ENCODE measurements at places on chromosomes 12 and 14.
A peak's percentile ranks its signal among the peaks of the same experiment; 100 is the strongest.

GRCh38 chr14:33118668-33119067, 180.0 kb downstream of the NPAS3 start:
- DNase-seq = no peak

DNA sequence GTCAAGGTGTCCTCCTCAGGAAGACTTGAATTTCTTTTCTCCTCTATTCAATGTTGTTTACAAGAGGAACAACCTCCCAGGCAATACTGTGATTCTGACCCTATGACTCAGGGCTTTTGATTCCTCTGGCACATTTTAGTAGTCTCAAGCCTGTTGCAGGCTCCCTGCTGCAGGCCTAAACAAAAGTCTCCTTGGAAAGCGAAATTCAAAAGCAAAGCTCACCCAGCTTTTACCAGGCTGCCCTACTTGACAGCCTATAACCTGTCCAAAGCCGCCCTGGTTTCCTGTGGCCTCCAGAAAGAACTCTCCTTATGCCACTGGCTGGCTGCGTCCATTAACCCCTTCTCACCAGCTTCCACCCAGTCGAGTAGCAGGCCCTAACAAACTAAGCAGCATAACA, 11.6 kb downstream of the FGD6 start:
- no peak for DNase-seq

GRCh38 chr12:75831402-75831801, 200.2 kb downstream of the PHLDA1 start:
- DNase-seq = no peak

GRCh38 chr12:75635606-75636444, 124.4 kb upstream of the KRR1 start:
- no peak for DNase-seq

DNA sequence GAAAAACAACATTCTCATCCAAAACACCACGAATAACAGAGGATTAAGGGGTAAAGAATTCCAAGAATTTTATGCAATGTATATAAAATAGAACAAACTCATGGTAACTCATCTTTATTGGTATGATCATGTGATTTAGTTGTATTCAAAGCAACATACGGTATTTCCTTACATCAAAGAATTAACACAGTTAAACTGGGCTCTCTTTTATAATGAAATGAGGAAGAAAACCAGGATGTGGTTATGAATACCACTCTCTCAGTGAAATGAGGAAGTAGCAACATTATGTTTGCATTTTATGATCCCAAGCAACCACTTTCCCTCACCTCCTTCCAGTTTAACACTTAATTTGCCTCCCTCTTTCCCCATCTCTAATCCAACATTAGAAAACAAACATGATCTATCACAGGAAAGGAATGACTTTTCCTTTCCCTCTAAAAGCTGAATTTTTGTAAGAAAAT, 22.9 kb downstream of the SPTLC2 start:
- DNase-seq = no peak

- DNase-seq = peak; percentile 40
Measured at GRCh38 chr12:121443193-121443870, 43.4 kb downstream of the RNF34 start.

GRCh38 chr12:117148642-117149041, 41.6 kb downstream of the FBXO21 start:
- DNase-seq = no peak

- no peak for DNase-seq
Measured at GRCh38 chr14:101843665-101844064, 82.2 kb downstream of the PPP2R5C start.

- DNase-seq = no peak
Measured at GRCh38 chr14:64998455-64998931, 11.8 kb downstream of the FNTB start.

- peak; percentile 7 for DNase-seq
Measured at GRCh38 chr14:94217116-94217515, 43.0 kb downstream of the PPP4R4 start.

DNA sequence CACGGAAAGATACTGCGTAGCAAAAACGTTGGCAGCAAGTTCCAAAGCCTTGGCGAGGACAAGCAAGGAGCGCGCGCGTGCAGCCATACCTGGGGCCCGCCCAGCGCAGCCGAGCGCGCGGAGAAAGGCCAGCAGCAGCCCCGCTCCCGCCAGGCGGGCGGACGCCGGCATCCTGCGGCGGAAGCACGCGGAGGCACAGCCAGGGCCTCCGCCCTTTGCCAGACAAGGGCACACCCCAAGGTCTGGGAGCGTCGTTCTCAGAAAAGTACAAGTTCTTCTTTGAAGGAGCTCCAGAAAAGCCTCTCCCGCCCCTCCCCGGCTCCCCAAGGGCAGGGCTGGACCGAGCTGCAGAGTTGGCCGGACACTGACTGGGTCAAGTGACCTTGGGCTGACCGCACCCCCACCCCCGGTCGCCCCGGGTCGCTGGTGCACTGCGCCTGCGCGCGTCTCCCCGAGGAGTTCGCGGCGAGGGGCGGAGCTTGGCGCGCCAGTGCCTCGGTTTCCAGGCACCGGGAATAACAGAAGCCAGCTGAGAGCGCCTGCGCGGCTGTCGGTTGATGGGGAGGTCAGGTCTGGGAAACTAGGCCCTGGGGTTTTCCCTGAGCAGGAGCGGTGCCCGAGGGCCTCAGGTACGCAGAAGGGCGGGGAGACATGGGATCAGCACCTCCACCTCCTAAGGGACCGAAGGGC, at the start of gene ZC2HC1C:
ZC2HC1C (plus strand) TSS at position 521 of the 690 bp plus-strand sequence. CDS start 933 bp downstream, outside the sequence.
- peak; percentile 95 for DNase-seq

DNA sequence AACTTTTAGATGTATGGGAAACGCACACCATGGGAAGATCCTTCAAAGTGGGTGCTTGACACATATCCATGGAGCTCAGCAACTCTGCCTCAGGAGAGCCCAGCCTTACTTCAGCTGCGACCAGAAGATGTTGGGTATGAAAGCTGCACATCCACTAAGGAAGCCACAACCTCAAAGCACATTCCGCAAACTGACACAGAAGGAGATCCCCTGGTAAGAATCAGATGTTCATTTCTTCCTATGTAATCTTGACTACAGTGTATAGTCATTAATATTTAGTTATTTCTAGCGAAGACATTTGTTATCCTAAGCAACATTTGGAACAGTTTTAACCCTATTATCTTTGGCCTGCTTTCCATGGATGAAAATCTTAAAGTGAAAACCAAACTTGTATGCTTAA, 374.2 kb downstream of the NAV3 start:
- DNase-seq = no peak

DNA sequence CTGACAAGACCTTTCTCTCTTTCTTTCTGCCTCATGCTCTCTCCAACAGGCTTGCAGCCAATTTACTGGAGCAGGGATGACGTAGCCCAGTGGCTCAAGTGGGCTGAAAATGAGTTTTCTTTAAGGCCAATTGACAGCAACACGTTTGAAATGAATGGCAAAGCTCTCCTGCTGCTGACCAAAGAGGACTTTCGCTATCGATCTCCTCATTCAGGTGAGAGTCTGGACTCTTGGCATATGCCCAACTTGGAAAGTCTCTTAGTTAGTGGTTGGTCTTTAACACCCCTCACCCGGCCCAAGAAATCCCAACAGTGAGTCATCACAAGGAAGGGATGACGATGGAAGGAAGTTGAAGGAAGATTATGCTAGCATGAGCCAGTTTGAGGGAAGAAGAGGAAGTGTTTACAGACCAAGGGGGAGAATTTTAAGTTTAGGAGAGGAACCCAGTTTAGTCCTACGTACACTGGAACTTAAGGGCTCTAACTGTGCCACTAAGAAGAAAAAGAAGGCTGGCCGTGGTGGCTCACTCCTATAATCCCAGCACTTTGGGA, 189.7 kb downstream of the ETV6 start:
- no peak for DNase-seq

DNA sequence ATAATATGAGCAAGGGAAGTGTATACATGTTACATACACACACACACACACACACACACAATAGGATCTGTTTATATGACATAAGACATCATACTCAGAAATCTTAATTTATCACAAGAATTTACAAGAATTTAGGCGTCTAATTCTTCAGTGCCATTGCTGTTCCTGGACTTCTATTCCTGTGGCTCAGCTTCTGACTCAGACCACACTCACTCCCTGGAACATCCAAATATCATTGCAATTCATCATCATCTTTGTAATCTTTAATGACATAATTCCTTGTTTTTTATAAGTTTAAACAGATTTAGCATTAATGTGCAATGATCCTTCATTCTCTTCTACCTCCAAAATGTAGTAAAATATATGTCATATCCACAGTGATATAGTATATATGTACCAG, 544.2 kb downstream of the FOXG1 start:
- no peak for DNase-seq

- peak; percentile 48 for DNase-seq
Measured at GRCh38 chr14:36522972-36523715, 3.1 kb upstream of the NKX2-1 start.

DNA sequence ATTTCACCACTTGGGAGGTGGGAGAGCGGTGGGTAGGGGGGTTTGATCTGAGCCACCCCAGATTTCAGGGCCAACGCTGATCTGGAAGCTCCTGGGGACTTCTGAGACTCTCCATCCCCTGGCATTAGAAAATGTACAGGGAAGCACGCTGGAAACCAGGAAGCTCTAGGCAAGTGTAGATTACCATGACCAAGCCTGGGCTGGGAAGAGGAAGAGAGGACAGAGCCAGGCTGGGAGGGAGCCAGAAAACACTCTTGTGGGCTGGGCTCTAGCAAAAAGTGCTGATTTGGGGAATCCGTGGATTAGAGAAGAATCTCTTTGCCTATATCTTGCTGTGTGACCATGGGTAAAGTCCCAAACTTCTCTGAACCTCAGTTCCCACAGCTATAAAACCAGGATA, 236.7 kb downstream of the BCL11B start:
- DNase-seq = peak; percentile 48
